ENCODE measurements at places on chromosomes 4 and X.

- no peak for DNase-seq
These were observed 11.9 kb upstream of the DCAF4L1 start for GRCh38 chr4:41969671-41970070.

GRCh38 chr4:182871616-182872015 lies 45.6 kb downstream of the DCTD start:
- no peak for DNase-seq

GRCh38 chrX:126719208-126719607 lies 100.3 kb upstream of the PRR32 start:
- DNase-seq, result no peak

DNA sequence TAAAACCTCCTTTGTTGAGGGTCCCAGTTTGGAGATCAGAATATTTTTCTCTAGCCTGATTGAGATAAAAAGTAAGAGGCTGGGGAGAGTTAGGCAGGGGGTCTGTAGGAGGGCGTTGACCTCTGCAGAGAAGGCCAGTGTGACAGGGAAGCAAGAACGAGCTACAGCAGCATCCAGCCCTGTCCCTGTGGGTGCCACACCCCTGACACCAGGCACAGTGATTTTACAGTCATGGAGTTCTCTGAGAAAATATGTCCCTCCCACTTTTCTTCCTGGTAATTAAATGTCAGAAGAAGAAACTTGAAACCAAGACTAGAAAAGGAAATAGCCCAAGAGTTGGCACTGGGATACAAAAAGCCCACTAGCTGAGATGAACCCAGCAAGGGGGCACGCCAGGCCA lies 25.0 kb upstream of the HELT start:
- DNase-seq, result no peak

GRCh38 chrX:65874110-65874509 lies 165.8 kb downstream of the VSIG4 start:
- no peak for DNase-seq

DNA sequence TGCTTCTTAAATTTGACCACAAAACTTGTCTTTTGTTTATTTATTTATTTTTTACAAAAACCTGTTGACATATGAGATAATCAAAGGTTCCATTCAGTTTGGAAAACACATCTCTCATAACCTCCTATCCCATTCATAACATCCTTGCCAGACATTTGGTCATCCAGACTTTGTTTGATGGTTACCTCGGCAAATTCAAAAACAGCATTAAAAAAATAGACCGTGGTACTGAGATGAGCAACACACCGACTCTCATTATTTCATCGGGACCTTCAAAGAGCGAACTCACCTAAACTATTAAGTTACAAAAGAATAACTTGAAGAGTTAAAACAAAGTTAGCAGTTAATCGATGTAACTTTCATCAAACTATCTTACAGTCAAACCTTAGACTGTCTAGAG lies 85.8 kb upstream of the RPS6KA3 start:
- no peak for DNase-seq

GRCh38 chr4:116400480-116400879 lies 684.9 kb downstream of the TRAM1L1 start:
- DNase-seq, result no peak

GRCh38 chr4:158350161-158350560 lies 139.9 kb downstream of the TMEM144 start:
- no peak for DNase-seq

DNA sequence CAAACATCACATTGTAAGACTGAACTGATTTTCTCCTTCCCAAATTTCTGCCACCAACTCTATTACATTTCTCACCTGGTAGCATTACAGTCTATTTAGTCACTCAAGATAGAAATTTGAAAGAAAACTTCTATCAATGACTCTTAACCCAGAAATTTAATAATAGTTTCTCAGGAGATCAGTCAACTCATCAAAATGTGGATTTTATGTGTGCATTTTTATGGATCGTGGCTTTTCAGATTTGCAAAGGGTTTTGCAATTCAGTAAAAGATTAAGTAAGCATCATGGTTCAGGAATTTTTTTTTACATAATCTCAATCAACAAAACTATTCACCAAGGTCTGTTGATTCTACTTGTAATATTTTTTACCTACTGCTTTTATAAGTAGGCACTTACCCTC lies 111.1 kb downstream of the CFAP299 start:
- no peak for DNase-seq

DNA sequence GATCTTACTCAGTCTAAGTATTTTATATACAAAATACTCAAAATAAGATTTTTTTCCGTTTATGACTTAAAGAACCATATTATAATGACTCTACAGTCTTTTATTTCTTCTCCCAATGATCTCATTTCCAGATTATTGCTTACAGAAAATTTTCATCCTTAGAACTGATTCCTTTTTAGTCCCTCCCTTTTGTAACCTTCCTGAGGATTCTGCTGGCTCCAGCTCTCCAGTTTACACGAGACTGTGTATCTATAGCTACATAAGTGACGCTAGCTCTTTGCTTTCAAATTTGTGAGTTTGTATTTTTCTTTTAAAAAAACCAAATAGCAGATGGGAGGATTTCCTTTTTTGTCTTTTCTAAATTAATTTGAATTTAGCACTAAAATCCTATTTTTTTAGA lies 24.0 kb downstream of the FHDC1 start:
- DNase-seq, result no peak

All from GM12891 (cell line).